ENCODE measurements at places on chromosomes 6 and 20.

GRCh38 chr6:84733889-84734288, 30.5 kb downstream of the TBX18 start:
- no peak for DNase-seq

- no peak for DNase-seq
These were observed 594.7 kb upstream of the ADGRB3 start for GRCh38 chr6:68040312-68040778.

DNA sequence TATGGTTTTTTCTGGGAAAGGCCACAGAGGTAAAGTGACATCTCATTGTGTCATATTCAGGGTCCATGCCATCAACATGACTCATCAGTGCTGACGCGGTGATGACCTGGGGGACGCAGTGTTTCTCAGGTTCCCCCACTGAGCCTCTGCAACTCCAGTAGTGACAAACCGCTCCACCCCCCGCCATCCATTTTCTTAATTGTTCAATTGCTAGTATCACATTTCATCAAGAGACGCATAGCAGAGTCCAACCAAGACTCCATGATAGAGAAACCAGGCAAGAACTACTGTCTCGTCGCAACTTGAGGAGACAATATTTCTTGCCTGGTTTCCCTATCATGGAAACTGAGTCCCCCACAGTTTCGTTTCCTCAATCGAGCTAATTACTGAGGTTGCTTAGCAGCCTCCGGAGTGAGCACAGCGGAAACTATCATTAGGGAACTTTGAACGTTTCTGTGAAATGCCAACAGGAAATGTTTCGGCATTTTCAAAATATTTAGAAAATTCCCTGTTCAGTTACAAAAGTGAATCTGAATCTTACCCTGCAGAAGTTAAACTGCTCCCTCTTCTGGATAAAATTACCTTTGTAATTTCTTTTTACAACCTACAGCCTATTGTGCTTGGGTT, 12.2 kb upstream of the SERPINB1 start:
- DNase-seq = peak; percentile 87

DNA sequence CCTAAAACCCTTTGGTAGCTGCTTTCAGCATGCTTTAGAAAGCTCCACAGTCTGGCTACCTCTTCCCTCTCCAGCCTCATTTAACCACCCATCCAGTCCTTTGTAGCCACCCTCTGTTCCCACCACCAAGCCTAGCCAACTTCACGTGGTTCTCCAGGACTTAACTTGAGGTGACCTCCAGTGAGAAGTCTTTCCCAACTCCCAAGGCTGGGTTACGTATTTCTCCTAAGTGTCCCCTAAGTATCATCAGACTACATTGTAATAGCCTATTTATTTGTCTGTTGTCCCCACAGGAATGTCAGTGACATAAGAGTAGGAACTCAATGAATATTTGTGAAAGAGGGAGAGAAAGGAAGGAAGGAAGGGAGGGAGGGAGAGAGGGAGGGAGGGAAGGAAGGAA, 431.9 kb upstream of the JARID2 start:
- DNase-seq = no peak

GRCh38 chr20:60695226-60696000, 556.6 kb upstream of the CDH4 start:
- no peak for DNase-seq

DNA sequence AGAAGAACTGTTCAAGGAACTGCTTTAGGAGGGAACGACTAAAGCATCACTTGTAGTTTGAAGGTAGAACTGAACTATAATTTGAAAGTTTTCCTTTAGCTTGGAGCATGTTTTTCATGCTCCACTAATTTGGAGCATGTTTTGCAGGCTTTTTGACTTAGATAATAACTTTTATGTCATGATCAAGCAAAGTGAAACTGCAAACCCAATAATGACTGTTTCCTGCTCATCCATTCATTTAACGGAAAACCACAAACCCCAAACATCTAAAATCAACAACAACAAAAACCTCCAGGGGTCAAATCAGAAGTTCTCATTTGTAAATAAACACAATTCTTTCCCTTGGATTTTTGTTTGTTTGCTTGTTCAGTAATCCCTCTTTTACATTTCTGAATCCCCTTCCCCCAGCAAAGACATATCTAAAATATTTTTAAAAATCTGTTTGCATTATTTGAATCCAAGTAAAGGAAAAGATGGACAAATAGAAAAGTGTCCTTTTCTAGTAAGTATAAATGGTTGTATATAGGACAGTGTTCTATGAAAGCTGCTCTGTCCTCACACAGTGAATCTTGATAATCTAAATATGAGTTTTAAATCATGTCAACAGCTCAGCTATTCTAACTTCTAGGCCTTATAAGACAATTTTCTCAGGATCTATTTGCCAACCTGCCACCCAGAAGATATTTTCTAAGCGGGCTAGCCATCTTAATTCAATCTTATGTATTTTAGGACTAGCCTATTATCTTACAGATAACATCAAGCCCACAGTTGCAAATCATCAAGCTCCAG, 2.6 kb downstream of the SIM1 start:
- DNase-seq = no peak

GRCh38 chr6:124002377-124003081, 198.9 kb downstream of the NKAIN2 start:
- DNase-seq = no peak

DNA sequence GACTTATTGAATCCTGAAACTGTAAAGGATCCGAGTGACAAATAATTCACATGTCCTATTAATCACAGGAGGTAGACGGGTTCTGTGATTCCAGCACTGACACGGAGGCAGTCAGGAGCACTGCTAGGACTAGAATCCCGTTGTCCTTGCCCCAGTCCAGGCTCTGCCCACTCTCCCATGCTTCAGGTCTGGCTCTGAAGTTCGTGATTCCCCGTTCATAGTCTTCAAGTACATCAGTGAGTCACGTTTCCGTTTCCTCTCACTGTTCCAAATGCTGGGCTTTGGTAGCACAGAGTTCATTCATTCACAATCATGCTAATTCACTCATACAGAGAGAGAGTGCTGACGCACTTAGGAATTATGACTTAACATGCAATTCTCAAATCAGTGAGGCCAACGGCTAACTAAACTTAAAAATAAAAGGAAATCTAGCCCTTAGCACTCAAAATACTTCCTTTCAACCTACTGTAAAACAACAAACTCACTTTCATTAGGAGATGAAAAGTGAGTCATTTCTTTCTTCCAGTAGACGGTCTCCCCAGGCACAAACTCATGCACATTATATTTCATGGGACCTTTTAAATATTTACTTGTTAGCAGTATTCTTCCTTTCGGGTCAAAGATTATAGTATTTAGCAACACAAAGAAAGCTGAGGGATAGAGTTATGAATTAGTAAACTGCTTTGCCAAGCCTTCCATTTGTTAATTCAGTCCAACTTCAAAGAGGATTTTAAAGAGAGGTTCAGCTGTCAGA, 94.0 kb upstream of the NHSL1 start:
- no peak for DNase-seq

DNA sequence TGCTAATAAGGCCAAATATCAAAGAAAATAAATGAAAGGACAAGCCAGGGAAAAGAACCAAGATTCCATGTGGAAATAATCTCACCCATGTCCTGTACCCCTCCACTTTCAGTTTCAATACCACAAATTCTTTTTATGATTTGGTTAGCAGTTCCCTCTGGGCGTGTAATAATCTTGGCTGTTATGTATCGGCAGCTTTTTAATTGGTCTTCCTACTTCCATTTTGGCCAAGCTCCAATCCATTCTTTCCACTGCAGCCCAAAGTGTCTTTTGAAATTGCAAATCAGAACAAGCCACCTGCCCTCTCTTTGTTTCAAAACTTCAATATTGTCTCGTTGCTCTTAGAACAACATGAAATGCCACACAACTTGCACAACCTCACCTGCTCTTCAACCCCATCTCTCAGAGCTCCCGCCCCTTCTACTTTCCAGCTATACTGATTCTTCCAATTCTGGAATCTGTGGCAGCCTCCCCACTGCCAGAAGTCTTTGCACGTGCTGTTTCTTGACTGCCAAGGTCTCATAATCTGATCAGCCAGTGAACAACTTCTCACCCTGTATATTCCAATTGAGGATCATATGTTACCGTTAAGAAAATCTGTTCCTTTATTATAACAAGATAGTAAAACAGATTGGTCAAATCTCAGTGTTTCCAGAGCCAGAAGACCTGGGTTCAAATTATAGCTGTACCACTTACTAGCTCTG, 354.5 kb downstream of the CBLN4 start:
- DNase-seq = no peak

DNA sequence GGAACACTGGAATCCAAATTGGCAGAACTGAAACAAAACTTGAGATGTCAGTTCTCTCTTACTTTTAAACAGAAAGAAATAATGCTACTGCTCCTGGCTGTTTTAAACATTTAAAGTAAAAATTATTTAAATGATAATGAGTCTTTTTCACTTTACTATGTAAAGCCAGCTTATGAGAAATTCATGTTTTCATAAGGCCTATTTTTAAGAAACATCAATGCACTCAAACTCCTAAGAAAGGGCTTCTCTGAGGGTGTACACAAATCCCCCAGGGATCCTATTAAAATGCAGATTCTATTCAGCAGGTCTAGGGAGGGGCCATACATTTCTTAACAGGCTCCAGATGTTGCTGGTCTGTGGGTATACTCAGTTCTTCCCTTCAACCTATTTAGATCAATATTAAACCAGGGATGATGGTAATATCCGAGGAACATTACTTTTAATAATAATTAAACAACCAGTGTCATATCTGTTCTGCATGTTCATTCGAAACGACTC, 2.3 kb downstream of the FERMT1 start:
- DNase-seq = no peak

GRCh38 chr6:145534989-145535388, 200.3 kb downstream of the EPM2A start:
- no peak for DNase-seq

DNA sequence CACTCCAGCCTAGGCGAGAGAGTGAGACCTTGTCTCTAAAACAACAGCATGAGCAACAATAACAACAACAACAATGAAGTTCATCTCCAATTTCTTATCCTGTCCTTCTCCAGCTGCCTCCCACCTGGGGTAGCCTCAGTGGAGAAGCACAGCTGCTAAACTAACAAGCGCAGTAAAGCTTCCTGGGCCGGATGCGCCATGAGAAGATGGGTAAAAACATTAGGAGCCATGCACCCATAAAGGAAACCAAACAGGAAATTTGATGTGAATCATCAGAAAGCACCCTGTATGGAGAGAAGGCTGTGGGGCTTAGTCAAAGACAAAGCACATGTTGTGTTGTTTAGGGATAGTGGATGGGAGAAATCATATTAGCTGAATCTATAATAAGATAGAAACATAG, 61.1 kb upstream of the CCN6 start:
- no peak for DNase-seq

DNA sequence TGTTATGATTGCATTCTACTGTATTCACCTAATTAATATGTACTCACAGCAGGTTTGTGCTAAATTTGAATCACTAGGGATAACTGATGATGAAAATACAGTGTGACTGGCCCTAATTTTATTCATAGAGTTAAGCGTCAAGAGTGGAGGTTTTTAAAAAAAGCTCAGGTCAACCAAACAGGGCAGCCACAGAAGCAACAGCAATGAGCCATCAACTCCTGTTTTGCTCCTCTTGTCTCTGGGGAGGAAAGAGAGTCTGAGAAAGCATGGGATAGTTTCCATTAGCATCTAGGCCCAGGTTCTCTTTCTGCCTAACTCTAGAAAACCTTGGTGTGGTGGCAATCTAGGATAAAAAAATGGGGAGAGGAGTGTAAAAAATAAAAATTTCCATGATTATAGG, 122.1 kb downstream of the OGFRL1 start:
- no peak for DNase-seq

- peak; percentile 85 for DNase-seq
These were observed 196.3 kb upstream of the SLC24A3 start for GRCh38 chr20:19016140-19016497.

DNA sequence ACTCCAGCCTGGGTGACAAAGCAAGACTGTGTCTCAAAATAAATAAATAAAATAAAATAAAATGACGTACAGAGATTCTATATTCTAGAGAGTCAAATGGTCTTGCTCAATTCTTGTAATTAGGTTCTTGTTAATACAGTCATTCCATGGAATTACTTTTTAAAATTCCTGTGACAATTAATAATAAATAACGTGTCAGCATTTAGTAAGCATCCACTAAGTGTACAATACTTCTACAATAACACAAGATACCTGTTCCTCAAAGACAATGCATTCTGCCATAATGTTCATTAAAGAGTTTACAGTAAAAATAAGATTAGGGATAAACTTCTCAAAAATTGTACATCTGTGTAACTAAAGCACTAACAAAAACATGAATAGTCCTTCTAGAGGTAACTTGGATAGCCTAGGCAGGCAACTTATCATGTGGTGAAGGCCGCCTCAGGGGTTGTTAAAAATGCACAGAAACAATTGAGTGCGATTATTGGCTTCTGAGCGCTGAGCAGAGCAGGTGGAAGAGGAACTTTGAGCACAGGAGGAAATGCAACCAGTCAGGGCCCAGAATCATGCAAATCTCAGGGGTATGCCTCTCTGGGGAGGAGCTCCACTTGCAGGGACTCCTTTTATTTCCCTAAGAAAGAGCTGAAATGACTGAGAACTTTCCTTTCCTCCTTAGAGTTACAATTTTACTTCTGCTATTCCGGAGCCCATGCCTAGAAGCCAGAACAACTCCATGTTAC, 37.1 kb downstream of the QRSL1 start:
- DNase-seq = no peak

DNA sequence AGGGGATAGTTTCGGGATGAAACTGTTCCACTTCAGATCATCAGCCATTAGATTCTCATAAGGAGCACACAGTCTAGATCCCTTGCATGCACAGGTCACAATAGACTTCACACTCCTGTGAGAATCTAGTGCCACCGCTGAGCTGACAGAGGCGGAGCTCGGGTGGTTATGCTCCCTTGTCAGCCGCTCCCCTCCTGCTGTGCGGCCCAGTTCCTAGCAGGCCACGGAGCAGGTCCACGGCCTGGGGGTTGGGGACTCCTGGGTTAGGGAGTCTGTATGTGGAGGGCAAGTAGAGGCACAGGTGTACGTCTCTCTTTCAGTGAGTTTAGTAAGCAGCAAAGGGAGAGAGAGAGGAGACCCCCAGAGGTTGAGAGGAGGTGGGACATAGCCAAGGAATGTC, 30.5 kb upstream of the MDFI start:
- no peak for DNase-seq

DNA sequence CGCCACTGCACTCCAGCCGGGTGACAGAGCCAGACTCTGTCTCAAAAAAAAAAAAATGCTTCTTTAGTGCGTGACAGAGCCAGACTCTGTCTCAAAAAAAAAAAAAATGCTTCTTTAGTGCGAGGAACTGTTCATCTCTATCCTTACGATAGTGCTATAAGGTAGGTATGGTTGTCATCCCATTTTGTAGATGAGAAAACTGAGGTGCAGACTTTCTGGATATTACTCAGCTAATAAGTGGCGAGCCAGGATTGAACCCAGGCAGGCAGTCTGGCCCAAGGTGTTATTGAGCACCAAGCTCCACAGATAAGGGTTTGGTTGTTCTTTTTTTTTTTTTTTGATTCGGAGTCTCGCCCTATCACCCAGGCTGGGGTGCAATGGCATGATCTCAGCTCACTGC, 11.9 kb downstream of the MEA1 start:
- no peak for DNase-seq

GRCh38 chr6:44043479-44044153, 83.6 kb downstream of the MRPL14 start:
- no peak for DNase-seq

Measured in vagina (tissue), 2 donors.